Body of pancreas (tissue), 4 donors: ENCODE measurements at places on chromosomes 2 and 18.

DNA sequence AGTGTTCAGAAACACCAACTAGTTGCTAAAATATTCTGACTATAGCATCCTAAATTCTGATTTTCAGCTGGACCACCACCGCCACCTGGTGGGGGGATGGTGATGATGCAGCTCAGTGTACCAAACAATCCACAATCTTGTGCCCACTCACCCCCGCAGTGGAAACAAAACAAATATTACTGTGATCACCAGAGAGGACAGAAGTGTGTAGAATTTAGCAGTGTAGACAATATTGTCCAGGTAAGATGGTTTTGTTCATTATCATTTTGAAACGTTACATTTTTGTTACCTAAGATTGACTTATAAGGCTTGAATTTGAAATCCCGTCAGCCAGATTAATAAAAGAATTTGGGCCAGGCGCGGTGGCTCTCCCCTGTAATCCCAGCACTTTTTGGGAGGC, 31.7 kb upstream of the UBXN4 start:
- DNase-seq: peak; percentile 70

- no peak for DNase-seq
Measured at GRCh38 chr2:138030459-138030858, 66.2 kb downstream of the HNMT start.

DNA sequence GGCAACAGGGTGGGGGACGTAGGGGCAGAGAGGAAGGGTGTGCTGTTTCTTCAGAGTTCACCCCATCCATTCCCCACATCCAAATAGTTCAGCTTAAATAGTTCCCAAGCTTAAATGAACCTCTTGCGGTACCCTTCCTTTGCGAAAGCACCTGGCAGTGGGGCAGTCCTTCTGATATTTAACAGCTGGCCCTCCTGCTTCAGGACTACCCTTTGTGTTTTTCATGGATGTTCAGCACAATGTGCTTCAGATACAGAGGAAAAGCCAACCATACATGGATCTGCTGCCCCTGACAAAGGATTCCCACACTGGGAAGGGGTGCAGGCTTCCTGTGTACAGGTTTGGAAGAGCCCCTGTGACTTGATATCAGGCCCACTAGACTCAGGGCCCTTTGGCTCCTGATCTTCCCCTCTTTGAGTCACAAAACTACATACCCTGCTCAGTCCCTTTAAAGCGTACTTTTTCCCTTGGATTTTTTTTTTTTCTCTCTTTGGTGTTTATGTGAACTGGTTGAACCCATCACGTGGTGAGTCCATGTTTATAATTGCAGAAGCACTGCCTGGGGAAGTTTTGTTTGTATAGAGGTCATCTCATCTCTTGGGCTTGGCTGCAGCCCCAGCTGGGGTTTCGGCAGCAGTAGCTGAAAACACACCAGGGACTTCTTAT, 45.3 kb upstream of the IGFBP5 start:
- peak; percentile 12 for DNase-seq

GRCh38 chr2:215900203-215900611, 113.1 kb downstream of the MREG start:
- DNase-seq: no peak

GRCh38 chr18:69574401-69574800, 173.7 kb downstream of the DOK6 start:
- DNase-seq: no peak

GRCh38 chr2:151040039-151040438, 221.6 kb downstream of the RBM43 start:
- DNase-seq: no peak

GRCh38 chr18:7784171-7784570, 217.1 kb downstream of the PTPRM start:
- no peak for DNase-seq

DNA sequence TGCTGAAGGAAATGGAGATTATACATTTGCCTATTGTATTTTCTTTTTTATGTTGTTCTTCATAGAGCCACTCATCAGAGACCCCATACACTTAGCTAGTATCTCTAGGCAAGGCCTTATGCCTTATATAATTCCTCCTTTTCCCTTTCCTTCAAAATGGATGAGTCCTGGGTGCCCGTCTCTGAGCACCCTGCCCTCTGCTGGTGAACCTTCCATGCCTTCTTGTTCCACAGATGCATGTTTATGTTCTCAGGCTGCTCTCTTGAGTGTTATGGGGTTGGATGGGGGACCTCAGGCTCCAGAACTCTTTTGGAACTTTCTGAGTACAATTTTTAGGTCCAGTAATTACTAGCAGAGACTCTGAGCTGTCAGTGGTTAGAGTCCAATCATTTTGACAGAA, 368.6 kb upstream of the SPRED2 start:
- peak; percentile 45 for DNase-seq

- DNase-seq: peak; percentile 15
Measured at GRCh38 chr2:113080134-113080533, 12.4 kb downstream of the IL1F10 start.

- DNase-seq: no peak
Measured at GRCh38 chr18:8962855-8963635, 139.5 kb upstream of the NDUFV2 start.

- DNase-seq: no peak
Measured at GRCh38 chr2:30341500-30342267, 105.4 kb upstream of the LCLAT1 start.

- no peak for DNase-seq
Measured at GRCh38 chr2:137644731-137645130, 319.5 kb upstream of the HNMT start.

- DNase-seq: no peak
Measured at GRCh38 chr2:238407566-238407965, 19.2 kb upstream of the ASB1 start.

DNA sequence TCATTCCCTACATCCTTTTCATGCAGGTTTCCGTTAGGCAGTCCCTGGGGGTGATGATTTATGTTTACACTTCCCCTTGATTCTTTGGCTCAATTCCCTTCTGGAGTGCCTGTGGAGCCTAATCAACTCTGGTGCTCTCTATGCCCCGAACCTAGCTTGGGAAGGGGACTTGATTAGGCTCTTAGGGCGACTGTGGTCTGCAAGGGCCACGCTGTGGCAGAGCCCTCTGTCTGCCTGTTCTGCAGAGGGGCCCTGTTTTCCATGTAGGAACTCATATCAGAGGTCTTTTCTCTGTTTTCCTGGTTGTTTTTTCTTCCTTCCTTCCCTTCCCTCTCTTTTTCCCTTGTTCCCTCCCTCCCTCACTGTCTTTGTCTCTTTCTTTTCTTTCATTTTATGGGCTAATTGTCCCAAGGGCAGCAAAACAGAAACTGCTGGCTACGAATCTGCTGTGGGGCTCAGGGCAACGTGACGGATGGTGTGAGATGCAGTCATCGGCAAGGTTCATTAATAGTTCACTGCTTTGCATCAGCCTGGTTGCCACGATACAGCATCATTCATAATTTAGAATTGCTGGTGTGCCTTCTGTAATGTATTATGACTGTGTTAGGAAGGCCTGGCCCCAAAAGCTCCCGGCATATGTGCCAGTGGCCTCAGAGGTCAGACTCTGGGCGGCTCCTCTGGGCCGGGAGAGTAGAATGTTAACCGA, 134.5 kb downstream of the NAPG start:
- DNase-seq: no peak

DNA sequence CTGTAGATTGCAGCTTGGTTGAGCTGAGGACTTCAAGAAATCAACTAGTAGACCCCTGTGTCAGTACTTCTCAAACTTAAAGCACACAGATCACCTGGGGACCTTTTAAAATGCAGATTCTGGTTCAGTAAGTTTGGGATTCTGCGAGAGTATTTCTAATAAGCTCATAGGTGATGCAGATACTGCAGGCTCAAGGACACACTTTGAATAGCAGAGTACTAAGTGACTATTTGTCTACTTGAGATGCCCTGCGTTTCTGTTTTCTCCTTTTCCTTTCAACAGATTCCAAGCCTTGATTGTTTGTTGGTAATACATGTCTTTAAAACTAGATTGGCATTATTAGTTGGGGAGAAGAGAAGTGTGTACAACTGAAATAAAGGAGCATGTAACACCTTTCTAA, 6.7 kb downstream of the MIB1 start:
- no peak for DNase-seq

GRCh38 chr2:68762665-68763064, 28.1 kb downstream of the ARHGAP25 start:
- no peak for DNase-seq

- no peak for DNase-seq
Measured at GRCh38 chr2:99072551-99072950, 69.0 kb upstream of the C2orf15 start.
